Stimulated activated CD8-positive, alpha-beta memory T cell treated with anti-CD3 and anti-CD28 coated beads, Interleukin-4, amount 100 ng/mL, for 4 hours (primary cell): ENCODE measurements at places on chromosomes 11 and 22.

DNA sequence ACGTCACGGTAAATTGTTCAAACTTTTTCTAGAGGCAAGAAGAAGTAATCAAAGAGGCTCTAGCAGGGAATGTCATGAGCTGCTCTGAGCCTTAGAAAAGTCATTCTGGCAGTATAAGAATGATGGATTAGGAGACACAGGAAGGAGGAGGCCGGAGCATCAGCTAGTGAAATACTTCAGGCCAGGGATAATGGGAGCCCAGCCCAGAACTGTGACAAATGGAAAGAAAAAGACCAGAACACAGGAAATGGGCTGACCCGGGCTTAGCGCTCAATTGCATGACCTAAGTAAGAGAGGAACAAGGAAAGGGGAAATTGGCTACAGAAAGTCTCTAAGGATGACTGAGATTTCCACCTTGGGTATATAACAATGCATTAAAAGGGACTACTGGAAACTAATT is 108.6 kb downstream of the LARGE1 start:
- DNase-seq, result no peak

DNA sequence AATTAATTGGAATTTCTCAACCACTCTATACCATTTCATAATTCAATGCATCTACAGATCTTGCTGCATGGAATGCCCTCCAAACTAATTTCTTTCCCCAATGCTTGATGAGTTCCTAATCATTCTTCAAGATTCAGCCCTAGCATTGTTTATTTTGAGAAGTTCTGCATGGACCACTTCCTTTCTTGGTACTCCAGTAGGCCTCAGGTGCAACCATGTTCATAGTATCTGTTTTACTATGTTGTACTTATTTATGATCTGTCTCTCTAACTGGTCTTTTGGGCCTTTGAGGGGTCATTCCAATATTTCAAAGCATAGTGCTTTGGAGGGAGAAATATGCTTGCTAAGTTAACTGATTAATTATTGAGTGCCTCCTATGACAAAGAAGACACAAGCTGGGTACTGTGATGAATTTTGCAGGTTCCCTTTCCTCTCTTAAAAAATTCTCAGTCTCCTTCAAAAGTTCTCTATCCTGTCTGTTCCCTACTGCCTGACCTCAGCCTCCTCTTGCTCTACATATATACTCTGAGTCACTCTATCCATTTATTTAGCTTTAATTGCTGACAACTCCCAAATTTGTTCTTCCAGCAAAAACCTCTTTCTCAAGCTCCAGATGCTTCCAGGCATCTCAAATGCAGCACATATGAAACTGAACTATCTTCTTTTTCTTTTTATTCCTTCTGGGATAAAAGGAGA is 9.5 kb downstream of the MRPL17 start:
- DNase-seq, result no peak

DNA sequence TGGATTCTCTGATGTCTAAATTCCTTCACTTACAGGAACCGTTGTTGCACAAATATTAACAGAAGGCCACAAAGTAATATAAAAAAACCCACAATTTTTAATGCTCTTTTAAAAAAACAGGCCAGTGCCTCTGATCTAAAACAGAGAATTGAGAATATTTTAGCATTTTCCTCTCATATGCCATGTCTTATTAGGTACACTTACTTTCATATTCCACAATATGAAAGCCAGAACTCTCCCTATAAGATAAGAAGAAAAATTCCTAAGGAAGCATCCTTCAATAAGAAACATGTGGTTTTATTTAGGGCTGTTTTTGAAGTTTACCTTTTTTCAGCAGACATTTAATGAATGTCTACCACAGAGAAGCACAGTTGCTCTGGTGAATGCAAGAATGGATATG is 214.5 kb downstream of the FAT3 start:
- no peak for DNase-seq

DNA sequence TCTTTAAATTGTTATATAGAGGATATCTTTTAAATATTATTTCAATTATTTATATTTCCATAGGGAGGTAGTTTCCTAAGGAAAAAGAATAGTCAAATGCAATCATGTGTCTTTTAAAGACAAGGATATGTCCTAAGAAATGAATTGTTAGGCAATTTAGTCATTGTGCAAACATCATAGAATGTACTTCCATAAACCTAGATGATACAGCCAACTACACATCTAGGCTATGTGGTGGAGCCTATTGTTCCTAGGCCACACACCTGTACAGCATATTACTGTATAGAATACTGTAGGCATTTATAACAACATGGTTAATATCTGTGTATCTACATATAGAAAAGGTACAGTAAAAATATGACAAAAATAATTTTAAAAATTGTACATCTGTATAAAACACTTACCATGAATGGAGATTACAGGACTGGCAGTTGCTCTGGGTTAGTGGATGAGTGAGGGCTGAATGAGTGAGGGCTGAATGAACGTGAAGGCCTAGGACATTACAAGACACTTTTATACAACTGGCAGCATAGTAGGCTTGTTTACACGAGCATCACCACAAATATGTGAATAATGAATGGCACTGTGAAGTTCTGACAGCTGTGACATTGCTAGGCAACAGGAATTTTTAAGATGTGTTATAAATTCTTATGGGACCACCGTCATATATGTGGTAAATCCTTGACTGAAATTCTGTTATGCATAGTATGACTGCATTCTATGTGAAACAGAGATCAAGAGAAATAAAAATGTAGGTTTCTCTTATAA is 1879.0 kb upstream of the RAG2 start:
- DNase-seq, result no peak

- no peak for DNase-seq
These were observed 10.1 kb downstream of the SIDT2 start for GRCh38 chr11:117188620-117189081.
